ENCODE measurements at places on chromosomes 5 and 9.

DNA sequence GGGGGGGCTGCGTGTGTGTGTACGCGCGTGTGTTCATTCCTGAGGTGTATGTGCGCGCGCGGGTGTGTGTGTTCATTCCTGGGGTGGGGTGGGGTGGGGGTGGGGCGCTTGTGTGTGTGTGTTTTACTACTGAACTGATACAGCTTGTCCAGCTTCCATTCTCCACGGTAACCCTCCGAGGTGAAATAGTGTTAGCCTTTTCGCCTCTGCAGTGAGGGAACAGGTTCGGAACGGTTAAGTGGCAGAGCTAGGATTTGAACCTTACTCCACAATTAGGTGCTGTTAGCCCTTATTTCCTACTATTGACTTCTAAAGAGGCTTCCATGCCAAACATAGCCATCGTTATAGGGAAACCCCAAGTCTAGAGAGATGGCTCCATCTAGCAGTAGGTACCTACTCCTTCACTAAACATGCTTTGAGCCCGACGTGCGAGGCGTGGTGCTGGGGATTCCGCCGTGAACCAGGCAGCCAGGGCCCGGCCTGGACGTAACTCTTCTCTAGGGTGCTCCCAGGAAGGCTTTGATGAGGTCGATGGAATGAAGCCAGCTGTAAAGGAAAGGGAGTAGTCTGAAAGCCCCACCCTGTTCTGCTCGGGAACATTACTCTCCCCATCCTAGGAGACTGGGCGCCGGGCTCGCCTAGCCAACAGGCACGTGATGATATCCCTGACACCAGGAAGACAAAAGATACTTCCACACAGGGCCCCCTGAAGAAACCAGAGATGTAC is 782 bp upstream of the SKP1 start:
- DNase-seq: peak; percentile 57

- DNase-seq: no peak
Measured at GRCh38 chr9:35108461-35108860, 5.5 kb upstream of the STOML2 start.

DNA sequence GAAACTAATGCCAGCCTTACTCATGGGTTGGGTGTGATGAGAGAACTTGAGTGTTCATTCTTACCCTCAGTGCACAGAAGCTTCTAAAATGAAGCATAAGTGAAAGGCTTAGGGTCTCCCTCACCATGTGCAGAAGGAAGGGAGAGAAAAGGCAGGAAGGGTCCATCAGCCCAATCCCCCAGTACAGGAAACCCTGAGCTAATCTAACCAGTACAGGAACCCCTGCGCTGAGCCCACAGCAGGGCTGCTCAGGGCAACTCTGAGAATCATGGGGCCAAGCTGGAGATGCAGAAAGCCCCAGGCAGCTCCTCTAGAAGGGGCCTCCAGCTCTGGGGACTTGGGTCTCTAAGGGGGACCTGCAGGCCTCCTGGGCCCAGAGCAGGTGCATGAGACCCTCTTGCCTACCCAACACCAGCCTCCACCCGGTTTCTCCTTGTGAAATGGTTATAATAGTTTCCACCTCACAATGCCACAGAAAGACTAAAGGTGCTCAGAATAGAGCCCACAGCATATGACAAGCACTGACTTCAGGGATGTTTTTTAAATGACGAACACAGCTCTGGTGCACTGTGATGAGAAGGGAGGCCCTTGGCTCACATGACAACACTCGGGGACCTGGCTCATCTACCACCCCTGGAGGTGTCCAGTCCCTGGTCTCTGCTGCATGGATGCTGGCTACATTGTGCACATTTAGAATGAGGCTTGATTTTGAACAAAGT is 190.1 kb downstream of the ACTL7B start:
- no peak for DNase-seq

GRCh38 chr5:171953860-171954701 is 52.4 kb downstream of the FBXW11 start:
- DNase-seq: peak; percentile 51

DNA sequence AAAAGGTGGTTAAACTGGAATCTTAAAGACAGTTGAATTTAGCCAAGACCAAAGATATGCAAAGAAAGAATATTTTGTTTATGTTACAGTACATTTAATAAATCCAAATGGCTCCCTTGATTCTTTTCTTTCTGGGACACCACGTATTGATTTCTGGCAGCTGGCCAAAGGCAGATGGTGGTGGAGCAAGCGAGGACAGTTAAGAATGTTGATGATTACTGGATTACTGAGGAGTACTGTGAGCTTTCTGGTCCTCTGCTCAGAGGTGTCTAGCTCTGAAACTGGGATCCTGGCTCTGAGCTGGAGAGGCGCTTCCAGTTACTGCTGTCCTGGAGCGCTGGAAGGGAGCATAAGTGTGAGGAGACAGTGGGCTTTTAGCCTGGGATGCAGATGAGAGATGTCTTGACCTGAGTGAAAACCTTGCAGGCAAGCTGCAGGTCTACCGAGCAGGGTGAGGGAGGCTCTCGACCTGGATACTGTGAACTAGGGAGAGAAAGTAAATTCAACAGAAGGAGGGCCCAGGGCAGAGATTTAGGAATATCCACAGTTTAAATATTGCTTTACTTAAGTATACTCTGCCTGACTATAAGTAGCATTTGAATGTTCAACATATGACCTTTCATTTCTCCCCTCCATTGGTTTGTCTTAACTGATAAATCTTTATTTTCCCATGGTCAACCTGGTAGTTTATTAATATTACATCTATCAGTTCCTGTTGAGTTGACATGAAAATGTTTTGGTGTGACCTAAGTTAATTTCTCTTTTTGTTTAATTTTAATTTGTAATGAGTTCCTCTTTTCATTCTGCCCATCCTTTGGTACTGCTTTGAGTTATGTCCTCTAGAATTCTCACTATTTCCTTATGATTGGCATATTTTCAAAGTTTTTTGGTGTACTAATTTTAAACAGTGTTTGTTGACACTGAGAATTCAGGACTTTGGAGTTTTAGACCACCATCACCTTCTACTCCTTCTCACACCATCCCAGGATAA is 3.7 kb downstream of the SYK start:
- DNase-seq: no peak

DNA sequence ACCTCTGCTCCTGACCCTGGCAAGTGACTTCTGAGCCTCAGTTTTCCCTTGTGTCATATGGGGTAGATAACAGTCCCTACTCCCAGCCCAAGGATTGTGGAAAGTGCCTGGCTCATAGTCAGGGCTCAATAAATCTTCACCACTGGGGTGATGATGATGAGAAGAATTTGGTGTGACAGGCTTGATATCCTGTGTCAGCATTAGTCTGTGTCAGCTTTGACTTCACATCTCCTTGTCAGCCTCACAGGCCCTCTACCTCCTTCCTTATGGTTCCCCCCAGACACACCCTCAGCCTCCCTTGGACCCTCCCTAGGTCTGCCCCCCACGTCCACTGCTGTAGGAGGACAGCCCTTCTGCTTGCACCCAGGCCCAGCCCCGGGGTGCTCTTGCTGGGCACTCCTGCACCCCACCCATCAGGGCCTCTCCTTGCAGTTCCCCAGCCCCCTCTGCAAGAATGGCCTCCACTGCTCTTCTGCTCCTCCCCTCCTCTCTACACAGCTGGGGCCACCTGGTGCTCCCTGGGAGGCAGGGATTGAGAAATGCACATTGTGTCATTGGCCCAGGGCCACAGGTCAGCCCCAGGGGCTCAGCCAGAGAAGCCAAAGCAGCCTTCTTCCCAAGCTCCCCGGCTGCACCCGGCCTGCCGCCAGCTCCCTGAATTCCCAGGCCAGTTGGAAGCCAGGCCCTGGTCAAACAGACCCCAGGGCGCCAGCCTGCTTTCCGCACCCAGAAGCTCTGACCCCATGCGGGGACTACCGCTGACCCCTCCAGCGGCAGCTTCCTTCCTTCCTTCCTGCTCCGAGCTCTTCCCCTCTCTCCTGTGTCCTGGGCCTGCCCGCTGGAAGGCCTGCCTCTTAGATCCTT is 7.7 kb downstream of the FGFR4 start:
- peak; percentile 95 for DNase-seq

GRCh38 chr9:128765499-128765898 is 6.2 kb downstream of the ZER1 start:
- no peak for DNase-seq

- no peak for DNase-seq
Measured at GRCh38 chr5:75277463-75277862, 40.8 kb upstream of the ANKRD31 start.

- no peak for DNase-seq
Measured at GRCh38 chr5:120644516-120644915, 180.4 kb downstream of the PRR16 start.

DNA sequence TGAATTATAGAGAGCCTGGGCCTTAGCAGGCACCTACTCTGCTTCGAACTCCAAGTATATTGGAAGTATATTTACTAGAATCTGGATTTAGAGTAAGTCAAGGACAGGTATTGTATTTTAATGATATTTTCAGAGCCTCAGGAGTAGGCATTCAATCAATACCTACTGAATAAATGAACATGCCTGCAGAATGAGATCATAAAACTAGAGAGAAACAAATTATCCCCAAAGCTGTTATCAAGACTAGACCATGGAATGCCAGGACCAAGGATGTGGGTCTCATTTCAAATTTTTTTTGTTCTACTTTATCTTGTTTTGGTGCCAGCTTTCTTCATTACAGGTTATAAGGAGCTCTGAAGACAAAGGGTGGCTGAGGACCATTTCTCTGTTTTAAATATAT is 66.0 kb downstream of the GDNF start:
- no peak for DNase-seq

- DNase-seq: no peak
Measured at GRCh38 chr5:73317523-73317922, 131.1 kb downstream of the FOXD1 start.

DNA sequence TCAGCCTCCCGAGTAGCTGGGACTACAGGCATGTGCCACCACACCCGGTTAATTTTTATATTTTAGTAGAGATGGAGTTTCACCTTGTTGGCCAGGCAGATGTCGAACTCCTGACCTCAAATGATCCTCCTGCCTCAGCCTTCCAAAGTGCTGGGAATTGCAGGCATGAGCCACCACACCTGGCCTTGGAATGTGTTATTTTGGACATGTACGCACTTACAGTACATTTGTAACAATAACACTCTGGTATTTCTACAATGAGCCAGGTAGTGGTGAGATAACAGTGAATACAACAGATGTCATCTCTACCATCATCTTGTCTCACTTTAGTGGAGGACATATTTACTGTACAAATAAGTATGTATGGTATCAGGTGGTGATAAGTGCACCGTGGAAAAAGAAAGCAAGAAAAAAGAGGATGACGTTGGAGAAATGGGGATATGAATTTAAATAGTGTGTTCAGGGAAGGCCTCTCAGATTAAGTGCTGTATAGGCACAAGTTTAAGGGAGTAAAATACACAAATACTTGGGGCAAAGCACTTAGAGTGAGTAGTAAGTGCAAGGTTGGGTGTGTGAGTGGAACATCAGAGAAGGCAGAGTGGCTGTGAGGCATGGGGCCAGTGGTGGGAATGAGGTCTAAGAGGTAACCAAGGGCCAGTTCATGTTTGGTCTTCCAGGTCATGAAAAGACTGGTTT is 100.1 kb downstream of the CDC42SE2 start:
- DNase-seq: no peak

All from cardiac muscle cell (in vitro differentiated cells and primary cell).